Thoracic aorta (tissue), 2 donors: ENCODE measurements at places on chromosomes 6 and 20. TPM values are rescaled to one million over a fixed set of nuclear protein-coding genes. Genes with fewer than 3 reads are reported as not detected.

The TGM3 gene
- 0.27 TPM for total RNA-seq

- no peak for DNase-seq
Measured at GRCh38 chr20:2246069-2246491, 49.7 kb upstream of the TGM3 start.

- no peak for DNase-seq
Measured at GRCh38 chr6:104186831-104187230, 672.9 kb downstream of the HACE1 start.

The SLC22A7 gene
- not detected for total RNA-seq

The SCGN gene
- total RNA-seq, result 1.4 TPM
